ENCODE measurements at places on chromosomes 6 and 20.

- no peak for DNase-seq
Observed at GRCh38 chr20:52948491-52948890, 23.7 kb upstream of the TSHZ2 start.

DNA sequence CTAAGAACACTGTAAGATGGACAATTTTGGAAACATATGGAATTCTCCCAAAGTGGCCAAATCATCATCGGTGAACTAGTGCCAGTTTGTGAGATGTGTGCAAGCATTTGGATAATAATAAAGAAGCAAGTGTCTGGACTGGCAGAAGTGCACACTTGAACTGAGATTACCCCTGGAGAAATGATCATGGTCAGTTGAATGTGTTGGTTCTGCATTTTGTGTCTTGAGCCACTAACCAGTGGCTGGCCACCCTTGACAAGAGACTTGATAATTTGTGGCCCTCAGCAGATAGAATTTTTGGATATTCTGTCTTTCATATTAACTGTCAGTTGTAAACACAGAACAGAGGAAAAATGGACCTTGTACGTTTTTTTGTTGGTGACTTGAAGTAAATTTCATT, 37.4 kb downstream of the CITED2 start:
- DNase-seq = no peak

DNA sequence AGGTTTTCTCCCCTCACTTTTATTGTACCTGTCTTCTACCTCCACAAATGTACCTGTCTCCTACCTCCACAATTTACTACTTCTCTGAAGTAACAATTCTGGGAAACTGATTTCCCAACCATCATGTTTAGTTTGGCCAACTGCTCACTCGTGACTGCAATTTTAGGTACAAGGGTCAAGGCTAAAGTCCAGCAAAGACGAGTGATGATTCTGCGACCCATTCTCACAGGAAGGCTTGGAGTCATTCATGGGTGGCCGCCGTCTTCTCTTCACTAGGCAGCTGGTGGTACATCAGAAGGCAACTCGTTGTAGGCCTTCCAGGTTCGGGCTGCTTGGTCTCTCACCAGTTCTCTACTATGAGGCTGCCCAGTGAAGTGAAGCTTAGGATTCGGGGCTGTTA, 483.8 kb upstream of the JARID2 start:
- DNase-seq = no peak

DNA sequence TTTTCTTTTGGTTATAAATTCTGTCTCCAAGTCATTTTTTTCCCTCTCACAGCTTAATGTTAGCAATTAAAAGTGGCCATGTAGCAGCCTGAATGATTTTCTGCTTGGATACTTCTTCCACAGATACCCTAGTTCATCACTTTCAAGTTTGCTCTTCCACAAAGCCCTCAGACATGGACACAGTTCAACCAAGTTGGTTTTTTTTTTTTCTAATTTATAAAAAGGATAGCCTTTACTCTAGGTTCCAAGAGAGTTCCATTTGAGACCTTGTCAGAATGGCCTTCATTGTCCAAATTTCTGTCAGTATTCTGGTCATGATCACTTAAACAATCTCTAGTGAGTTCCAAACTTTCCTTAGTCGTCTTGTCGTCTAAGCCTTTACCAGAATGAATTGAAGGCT, 40.0 kb downstream of the RSPH3 start:
- no peak for DNase-seq

GRCh38 chr6:133774356-133774755, 114.6 kb upstream of the TCF21 start:
- DNase-seq = no peak

GRCh38 chr20:32024683-32025295, 14.6 kb downstream of the CCM2L start:
- no peak for DNase-seq

GRCh38 chr6:89050155-89050554, 30.4 kb upstream of the PNRC1 start:
- DNase-seq = no peak

GRCh38 chr6:11392778-11393507, 144.6 kb upstream of the TMEM170B start:
- no peak for DNase-seq

GRCh38 chr6:2733324-2733723, 17.4 kb downstream of the MYLK4 start:
- DNase-seq = no peak

- peak; percentile 50 for DNase-seq
Observed at GRCh38 chr6:41602864-41603608, 35.2 kb upstream of the MDFI start.

DNA sequence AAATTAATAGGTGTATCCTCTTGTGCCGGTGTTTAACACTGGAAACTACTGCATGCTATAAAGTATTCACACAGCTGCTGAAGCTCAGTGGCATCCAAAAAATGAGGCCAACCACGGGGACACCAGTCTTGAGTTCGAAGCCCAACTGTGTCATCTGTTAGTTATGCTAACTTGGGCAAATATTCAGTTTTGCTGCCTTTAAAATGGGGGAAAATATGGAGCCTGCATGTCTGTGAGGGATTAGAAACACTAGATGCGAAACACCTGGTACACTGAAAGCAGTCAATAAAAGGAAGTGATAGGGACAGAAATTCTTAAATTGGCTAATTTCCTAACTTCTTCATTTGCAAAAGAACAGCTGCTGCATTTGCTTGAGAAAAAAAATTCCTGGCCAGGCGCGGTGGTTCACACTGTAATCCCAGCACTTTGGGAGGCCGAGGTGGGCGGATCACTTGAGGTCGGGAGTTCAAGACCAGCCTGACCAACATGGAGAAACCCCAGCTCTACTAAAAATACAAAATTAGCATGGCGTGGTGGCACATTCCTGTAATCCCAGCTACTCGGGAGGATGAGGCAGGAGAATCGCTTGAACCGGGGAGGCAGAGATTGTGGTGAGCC, 36.6 kb upstream of the MLIP start:
- DNase-seq = no peak
